ENCODE measurements at places on chromosomes 4 and X.

GRCh38 chr4:48898733-48899431 is 7.7 kb downstream of the OCIAD2 start:
- no peak for DNase-seq

- no peak for DNase-seq
Observed at GRCh38 chrX:72349190-72349589, 43.5 kb upstream of the CITED1 start.

- no peak for DNase-seq
Observed at GRCh38 chrX:148755111-148755510, 254.7 kb downstream of the AFF2 start.

GRCh38 chr4:20298986-20299385 is 47.3 kb downstream of the SLIT2 start:
- no peak for DNase-seq

GRCh38 chrX:149916745-149917392 is 12.5 kb upstream of the HSFX4 start:
- DNase-seq = no peak

DNA sequence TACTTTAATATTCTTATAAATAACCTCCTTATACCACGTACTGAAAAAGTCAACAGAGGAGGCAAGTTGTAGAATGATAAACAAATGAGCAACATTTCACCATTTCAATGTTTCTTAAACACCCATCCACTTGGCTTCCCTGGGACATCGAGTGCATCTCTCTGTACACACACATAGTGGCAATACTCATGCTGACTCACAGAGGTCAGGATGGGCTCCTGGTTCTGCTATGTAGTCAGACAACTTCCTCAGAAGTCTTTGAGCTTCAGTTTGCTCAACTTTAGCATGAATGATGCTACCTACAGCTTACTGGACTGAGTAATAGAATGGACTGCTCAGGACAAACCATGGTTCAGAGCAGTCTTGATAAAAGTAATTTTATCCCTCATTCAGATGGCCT is 56.9 kb downstream of the MAD2L1 start:
- DNase-seq = no peak

DNA sequence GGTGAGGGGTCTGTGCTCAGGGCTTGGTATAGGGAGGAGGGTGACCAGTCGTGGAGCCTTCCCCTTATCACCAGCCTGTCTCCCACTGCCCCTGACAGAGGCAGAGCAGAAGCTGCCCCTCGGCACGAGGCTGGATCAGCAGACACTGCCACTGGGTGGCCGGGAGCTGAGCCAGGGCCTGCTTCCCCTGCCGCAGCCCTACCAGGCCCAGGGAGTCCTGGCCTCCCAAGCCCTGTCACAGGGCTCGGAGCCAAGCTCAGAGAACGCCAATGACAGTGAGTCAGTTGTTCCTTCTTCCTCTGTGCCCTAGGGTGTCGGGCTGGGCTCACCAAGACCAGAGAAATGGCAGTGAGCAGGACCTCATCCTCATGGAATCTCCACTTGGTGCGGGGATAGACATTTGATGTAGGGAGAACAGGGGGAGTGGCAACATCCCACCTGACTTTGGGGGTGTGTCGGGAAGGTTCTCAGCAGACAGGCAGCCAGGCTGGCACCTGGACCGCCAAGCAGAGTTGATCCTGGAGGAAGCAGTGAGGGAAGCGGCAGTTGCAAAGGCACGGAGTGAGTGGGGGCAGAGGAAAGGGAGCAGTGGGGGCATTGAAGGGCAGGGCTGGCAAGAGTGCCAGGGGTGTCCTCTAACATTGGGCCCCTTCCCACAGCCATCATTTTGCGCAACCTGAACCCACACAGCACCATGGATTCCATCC is 14.3 kb upstream of the UBA1 start:
- DNase-seq = no peak

GRCh38 chr4:128861856-128862518 is 52.5 kb downstream of the JADE1 start:
- DNase-seq = no peak

GRCh38 chrX:52271206-52271605 is 86.5 kb downstream of the MAGED4 start:
- no peak for DNase-seq

- DNase-seq = peak; percentile 41
Observed at GRCh38 chrX:107825698-107826237, at the start of gene MID2. MID2 (plus strand) TSS chrX:107825866; CDS start chrX:107826427, 561 bp downstream.

DNA sequence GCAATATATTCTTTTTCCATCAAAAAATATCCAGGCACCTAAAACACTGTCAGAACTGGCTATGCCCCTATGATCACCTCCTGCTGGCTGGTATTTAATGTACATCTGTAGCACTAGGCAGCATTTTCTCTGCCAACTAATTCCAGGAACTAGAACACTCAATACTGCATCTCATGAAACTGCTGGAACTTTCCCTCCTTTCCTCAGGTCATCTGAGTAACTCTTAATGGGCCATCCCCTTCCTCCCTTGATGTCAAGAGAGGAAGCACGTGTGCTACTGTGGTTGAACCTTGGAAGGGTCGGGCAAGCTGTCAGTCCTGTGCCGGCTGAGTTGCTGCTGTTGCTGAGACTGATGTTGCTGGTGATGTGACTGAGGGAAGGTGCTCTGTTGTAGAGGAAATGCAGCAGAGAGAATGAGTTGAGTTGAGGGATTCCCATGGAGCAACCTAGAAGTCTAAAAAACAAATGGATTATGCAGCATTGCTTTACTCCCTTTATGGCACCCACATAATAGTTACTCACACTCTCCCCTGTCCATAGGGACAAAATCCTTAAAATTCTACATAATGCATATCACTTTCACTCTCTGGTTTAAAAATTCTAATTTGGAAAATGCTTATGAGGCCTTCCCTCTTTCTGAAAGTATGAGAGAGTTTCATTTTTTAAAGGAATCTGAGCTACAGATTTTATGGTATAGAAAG is 39.5 kb downstream of the TMEM165 start:
- no peak for DNase-seq

- DNase-seq = no peak
Observed at GRCh38 chr4:163662768-163663167, 168.3 kb downstream of the TMA16 start.

GRCh38 chrX:40167850-40168479 is 70.2 kb upstream of the BCOR start:
- peak; percentile 90 for DNase-seq

- no peak for DNase-seq
Observed at GRCh38 chr4:108533245-108533844, 87.0 kb upstream of the RPL34 start.

- no peak for DNase-seq
Observed at GRCh38 chrX:38859602-38860001, 58.3 kb downstream of the MID1IP1 start.

DNA sequence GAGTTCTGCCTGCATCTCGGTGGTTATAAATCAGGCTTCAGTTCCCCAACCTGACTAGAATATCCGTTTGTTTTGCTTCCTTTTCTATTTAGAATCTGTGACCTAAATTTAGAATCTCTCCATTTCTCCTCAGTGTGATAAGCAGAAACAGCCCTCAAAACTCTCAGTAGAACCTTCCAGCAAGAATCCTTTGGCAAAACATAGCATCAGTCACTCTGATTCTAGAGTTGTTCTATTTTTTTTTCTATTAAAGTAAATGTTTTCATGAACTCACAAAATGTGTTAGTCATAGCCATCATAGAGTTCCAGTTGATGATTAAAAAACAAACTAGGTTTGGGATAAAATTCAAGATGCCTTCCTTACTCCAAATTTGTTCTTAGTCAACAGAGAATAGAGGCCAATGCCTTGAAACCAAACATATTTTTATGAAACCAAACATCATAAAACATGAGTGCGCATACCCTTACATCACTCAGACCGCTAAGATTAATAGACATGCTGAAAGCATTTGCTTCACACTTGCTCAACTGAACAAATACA is 13.2 kb upstream of the C1QTNF7 start:
- DNase-seq = no peak

DNA sequence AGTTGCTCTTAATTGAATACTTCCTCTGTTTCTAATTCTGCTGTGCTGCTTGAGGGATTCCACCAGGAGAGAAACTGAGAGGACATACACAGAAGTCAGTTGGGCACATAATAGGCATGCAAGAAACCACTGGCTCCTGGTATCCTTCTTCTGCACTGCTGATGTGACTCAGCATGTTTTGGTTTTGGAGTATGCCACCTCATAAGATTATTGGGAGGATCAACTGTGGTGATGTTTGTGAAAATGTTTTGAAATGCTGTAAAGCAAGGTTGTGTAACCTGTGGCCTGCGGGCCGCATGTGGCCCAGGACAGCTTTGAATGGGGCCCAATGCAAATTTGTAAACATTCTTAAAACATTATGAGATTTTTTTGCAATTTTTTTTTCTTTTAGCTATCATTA is 119.6 kb downstream of the GATB start:
- DNase-seq = no peak

DNA sequence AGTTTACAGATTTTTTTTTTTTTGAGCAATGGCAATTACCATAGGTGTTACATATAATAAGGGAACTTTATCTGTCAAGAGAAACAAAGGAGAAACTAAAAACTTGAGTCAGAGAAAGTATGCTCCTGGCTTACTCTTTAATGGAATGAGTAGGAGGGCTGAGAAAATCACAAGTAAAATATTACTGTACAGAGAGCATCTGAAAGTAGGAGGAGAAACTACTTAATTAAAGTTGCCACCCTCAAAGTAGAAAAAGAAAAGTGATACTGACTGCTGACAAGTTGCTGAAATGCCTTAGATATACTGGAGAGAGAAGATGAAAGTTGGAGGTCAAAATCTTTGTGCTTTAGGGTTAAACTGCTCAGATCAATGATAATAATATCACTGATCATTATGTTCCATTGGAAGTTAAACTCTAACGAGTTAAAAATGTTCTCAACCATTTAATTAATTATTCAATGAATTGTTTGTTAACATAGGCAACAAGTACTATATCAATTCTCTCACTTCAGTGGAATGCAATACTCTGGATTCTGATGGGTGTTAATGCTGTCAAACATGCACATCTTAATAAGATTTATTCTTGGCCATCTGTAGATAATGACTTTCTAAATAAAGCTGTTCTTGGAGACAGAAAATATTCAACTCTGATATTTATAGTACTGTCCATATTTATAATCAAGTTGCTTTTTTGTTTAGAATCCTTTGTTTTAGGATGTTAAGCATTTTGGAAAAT is 61.2 kb upstream of the CAMK2D start:
- no peak for DNase-seq

GRCh38 chr4:94519019-94519418 is 67.3 kb downstream of the PDLIM5 start:
- no peak for DNase-seq

DNA sequence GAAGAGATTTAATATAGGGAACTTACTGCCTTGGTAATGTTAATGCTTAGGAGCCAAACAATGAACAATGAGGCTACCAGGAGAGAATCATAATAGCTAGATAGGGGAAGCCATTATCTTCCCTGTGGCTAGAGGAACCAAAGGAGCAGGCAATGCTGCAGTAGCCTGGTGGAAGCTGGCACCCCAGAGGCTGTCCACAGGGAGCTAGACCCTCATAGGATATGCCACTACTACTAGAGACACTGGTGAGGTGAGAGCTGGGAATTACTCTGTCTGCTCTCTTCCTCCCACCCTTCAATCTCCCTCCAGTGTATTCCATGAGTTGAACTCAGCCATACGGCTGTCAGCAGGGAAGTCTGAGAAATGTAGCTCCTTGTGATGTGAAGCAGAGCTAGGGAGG is 601.4 kb downstream of the KCNIP4 start:
- no peak for DNase-seq

GRCh38 chr4:102441978-102442911 is 58.9 kb upstream of the NFKB1 start:
- DNase-seq = no peak

- no peak for DNase-seq
Observed at GRCh38 chr4:181613200-181613599, 630.0 kb upstream of the TENM3 start.

- DNase-seq = peak; percentile 69
Observed at GRCh38 chrX:119252716-119253115, 16.6 kb downstream of the PGRMC1 start.

Measured in NCI-H526 (cell line).